ENCODE measurements at places on chromosomes 6 and 20.

- no peak for DNase-seq
Measured at GRCh38 chr20:57622201-57622570, 2.0 kb upstream of the ZBP1 start.

DNA sequence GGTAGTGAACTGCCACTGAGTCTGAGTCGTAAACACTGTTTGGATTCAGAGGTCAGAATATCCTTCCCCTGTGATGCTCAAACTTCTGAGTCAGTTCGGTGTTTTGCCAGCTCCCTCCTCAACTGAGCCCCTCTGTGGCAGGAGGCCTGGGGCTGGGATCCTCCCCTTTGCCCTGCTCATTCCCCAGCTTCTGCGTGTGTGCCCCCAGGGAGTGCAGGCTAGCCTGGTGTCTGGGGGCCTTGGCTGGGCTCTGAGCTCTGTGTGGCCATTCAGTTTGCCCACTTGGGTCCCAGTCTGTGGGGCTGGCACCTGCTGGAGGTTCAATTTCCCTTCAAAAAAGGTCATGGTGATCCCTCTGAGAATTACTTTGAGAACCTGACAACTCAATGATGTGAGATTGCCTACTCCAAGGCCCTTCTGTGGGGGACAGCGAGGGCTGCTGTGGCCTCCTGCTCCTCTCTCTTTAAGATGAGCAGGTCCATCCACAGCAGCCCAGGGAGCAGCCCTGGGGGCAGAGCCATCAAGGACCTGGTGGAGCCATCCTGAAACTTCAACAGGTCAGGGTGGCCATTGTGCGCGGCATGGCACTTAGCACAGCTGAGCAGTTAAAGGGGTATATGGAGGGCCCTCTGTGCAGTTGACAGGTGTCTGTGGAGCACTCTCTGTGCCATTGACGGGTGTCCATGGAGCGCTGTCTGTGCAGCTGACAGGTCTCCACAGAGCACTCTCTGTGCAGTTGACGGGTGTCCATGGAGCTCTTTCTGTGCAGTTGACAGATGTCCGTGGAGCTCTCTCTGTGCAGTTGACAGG, 147.2 kb downstream of the SYCP2 start:
- no peak for DNase-seq

- no peak for DNase-seq
Measured at GRCh38 chr20:58038123-58038654, 190.3 kb downstream of the ANKRD60 start.

DNA sequence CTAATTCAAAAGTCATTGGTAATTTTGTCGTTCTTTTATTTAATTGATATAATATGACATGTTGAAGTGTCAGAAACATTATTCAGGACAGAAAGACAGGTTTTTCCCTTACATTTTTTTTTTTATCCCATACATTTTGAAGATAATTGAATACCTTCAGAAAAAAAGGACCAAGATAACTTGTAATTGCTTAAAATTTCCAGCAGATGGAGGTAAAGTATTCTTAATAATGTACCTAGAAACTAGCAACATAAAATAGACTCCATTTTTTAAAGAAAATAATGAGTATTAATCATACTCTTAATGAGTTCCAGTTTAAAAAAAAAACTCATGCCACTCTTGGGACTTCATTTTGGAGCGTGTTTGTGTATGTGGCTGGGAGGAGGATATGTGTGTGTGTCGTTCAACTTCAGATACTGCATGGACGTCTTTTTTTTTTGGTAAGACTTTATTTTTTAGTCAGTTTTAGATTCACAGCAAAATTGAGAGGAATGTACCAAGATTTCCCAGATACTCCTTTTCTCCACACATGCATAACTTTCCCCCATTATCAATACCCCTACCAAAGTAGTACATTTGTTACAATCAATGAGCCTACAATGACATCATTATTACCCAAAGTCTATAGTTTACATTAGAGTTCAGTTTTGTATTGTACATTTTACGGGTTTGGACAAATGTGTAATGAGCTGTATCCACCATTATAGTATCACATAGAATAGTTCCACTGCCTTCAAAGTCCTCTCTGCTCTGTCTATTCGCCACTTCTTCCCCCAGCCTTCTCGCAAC, 79.4 kb downstream of the ROS1 start:
- no peak for DNase-seq

DNA sequence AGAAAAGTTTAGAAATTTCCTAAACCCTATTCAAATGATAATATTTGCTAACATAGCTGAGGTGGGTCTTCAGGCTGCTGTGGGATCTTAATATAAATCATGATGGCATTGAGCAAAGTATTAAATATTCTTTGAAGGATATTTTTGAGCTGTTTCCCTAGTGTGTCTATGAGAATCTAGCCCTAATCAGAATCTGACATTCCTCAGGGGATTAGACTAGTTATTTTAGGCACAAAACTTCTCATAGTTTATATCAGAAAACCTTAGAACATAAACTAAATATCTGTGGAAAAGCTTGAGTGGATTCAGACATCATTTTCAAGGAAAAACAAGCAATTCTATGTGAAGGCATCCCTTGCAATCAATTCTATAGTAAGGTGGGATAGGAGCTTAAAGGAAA, 594.5 kb downstream of the RFPL4B start:
- DNase-seq = no peak

- DNase-seq = no peak
Measured at GRCh38 chr20:33322456-33322855, 39.4 kb downstream of the BPIFB1 start.

GRCh38 chr6:111110036-111110435, 22.7 kb downstream of the SLC16A10 start:
- no peak for DNase-seq

DNA sequence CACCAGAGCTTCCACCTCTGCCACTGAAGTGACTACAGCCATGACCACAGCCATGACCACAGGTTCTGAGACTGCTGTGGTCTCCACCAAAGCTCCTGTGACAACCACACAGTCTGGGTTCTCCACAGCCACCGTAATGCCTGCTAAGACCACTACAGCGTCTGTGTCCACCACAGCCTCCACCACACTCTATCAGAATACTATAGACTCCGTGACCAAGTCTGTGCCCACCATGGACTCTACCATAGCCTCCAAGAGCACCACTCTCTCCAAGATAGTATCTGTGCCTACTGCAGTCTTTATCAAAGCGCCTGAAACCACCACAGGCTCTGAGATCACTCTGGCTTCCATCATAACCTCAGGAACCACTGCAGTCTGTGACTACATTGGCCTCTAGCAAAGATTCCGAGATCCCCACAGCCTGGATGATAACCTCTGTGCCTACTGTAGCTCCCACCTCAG, 18.3 kb upstream of the MUC21 start:
- no peak for DNase-seq
